Esophagus mucosa (tissue), 1 donor: ENCODE measurements at places on chromosomes 3 and 15. TPM values are rescaled to one million over a fixed set of nuclear protein-coding genes. Genes with fewer than 3 reads are reported as not detected.

The OR4F15 gene
- not detected for total RNA-seq

The CILP gene
- 0.64 TPM for total RNA-seq

DNA sequence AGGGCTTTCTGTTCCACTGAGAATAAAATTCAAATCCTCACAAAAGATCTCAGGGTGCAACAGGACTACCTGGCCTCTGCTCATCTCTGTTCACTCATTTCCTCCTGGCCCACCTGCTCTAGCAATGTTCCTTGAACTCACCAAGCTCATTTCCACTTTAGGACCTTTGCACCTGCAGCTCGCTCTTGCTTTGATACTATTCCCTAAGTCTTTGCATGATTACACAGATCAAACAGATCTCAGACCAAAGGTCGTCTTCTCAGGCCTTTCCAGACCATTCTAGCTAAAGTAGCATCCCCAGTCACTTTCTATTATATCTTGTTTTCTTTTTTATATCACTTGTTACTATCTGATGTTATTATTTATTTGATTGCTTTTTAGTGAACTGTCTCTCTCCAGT is 54.7 kb downstream of the B3GNT5 start:
- ATAC-seq: no peak

GRCh38 chr15:29936353-29937049 is 114.2 kb upstream of the TJP1 start:
- ATAC-seq: peak; percentile 27

- no peak for ATAC-seq
These were observed 24.1 kb downstream of the SMAD3 start for GRCh38 chr15:67089217-67090193.
